Esophagus muscularis mucosa (tissue), 4 donors: ENCODE measurements at places on chromosomes 7 and 10. TPM values are rescaled to one million over a fixed set of nuclear protein-coding genes. Genes with fewer than 3 reads are reported as not detected.

ACTL6B gene
- not detected for total RNA-seq

ZNF853 gene
- total RNA-seq: 16.9 TPM

ERVW-1 gene
- not detected for total RNA-seq

PRKAR2B gene
- 89.5 TPM for total RNA-seq

SEMA4G gene
- total RNA-seq: 1.2 TPM

CPEB3 gene
- 11.0 TPM for total RNA-seq

CLRN3 gene
- total RNA-seq: not detected

DNA sequence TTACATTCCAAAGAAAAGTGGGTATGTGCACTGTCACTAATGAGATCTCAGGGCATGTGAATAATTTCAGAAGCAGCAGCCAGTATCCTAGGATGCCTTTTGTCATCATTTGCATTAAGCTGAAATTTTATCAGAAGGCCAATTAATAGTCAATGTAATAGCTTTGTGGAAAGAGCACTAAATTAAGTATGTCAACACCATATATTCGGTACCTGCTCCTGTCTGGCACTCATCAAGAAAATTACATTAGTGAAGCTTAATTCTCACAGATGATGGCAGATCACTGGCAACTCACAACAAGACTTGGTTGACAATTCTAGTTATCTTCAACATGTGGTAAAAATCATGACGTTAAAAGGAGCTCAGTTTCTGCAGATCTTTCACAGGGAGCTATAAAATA is 271.4 kb downstream of the PARD3 start:
- H3K27me3 ChIP-seq: no peaks in the 10 kb centered on the region
- no peak overlapping the region for H3K4me3 ChIP-seq
- DNase-seq: no peak
- H3K4me1 ChIP-seq: peaks cover 38% of the 10 kb centered on the region

DNA sequence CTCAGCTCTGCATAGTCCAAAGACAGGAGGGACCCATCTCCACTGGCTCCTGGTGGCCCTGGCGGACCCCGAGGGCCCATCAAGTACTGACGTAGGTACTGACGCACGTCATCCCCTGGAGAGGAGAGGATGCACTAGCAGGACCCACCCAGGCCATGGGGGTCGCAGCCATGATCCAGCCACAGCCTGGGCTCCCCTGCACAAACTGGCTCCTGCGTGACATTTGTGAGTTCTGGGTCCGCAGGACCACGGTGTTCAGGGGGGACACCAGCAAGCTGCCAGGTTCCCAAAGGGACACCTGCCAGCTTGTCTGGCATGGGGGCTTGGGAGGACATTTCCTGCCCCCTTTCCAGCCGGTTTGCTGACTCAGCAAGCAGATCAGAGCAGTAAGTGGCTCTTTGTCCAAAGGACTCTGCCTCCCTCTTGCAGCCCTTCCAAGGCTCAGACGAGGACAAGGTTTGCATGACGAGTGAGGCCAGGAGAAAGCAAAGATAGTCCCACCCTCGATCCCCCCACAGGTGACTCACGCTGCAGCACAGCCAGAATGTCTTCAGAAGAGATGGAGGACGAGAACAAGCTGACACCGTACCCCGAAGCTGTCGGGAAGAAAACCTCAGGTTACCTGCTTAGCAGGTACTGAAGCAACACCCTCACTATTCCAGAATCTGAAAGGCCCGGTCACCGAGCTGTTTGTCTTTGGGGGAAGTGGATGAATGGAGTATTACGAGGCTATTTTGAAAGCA is 49.0 kb downstream of the COL17A1 start:
- peaks cover 22% of the 10 kb centered on the region for H3K36me3 ChIP-seq
- no peak overlapping the region for H3K4me3 ChIP-seq
- no peaks in the 10 kb centered on the region for H3K27me3 ChIP-seq
- H3K4me1 ChIP-seq: no peaks in the 10 kb centered on the region
- H3K27ac ChIP-seq: no peak overlapping the region

- H3K4me1 ChIP-seq: no peaks in the 10 kb centered on the region
- H3K27me3 ChIP-seq: no peaks in the 10 kb centered on the region
- H3K4me3 ChIP-seq: no peak overlapping the region
- no peak for DNase-seq
These were observed 208.9 kb downstream of the GPR158 start for GRCh38 chr10:25383686-25384085.

GRCh38 chr10:78474743-78475142 is 441.1 kb downstream of the RPS24 start:
- no peak overlapping the region for H3K4me3 ChIP-seq
- H3K36me3 ChIP-seq: no peaks in the 10 kb centered on the region
- no peak overlapping the region for H3K27ac ChIP-seq

GRCh38 chr7:39880556-39880955 is 69.5 kb upstream of the CDK13 start:
- H3K4me3 ChIP-seq: no peak overlapping the region
- no peak overlapping the region for H3K27ac ChIP-seq
- H3K4me1 ChIP-seq: no peaks in the 10 kb centered on the region
- DNase-seq: no peak
- no peaks in the 10 kb centered on the region for H3K27me3 ChIP-seq
- H3K36me3 ChIP-seq: no peaks in the 10 kb centered on the region

GRCh38 chr10:109784236-109784635 is 139.1 kb downstream of the XPNPEP1 start:
- H3K27me3 ChIP-seq: no peaks in the 10 kb centered on the region
- DNase-seq: no peak
- no peak overlapping the region for H3K27ac ChIP-seq
- H3K4me1 ChIP-seq: no peaks in the 10 kb centered on the region
- H3K36me3 ChIP-seq: no peaks in the 10 kb centered on the region
- no peak overlapping the region for H3K4me3 ChIP-seq

DNA sequence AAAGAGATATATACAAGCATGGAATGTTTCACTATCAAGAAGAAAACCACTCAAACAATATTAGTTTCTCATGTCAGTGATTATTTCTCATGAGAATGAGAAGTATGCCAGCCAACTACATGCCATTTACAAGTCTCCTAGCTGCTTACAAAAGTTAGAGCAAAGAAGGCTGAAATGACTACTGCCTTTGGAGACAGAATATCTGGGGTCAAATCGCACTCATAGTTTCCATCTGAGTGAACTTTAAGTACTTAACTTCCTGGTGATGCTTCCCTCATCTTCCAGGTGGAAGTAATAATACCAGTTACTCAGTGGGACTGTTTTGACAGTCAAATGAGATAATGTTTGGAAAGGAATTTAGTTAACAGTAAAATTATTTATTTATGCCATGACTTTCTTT is 42.0 kb upstream of the RHOBTB1 start:
- H3K36me3 ChIP-seq: no peaks in the 10 kb centered on the region
- H3K4me3 ChIP-seq: no peak overlapping the region
- no peak overlapping the region for H3K27ac ChIP-seq
- H3K27me3 ChIP-seq: no peaks in the 10 kb centered on the region
- H3K4me1 ChIP-seq: no peaks in the 10 kb centered on the region

DNA sequence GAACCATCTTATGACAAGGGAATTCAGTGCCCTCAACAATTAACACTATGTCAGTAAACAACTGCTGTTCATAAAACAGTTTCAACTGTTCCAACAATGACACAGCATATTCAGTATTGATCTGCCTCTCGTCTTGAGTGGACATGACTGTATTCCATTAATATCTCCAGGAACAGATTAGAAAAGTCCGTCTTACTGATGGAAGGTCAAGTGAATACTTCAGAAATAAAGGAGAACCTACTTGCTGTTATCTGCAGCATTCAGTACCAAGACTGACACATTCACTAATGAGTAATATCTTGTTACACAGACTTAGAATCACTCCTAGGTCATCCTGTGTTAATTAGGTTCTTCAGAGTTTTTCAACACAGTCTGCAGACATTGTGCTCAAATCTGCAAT is 12.1 kb downstream of the KBTBD2 start:
- no peaks in the 10 kb centered on the region for H3K27me3 ChIP-seq
- peaks cover 9% of the 10 kb centered on the region for H3K36me3 ChIP-seq
- no peak overlapping the region for H3K4me3 ChIP-seq
- H3K27ac ChIP-seq: no peak overlapping the region

GRCh38 chr10:69742928-69743602 is 58.6 kb upstream of the COL13A1 start:
- H3K27me3 ChIP-seq: no peaks in the 10 kb centered on the region
- no peaks in the 10 kb centered on the region for H3K36me3 ChIP-seq
- H3K4me1 ChIP-seq: peaks cover 5% of the 10 kb centered on the region
- no peak overlapping the region for H3K27ac ChIP-seq
- no peak overlapping the region for H3K4me3 ChIP-seq

- DNase-seq: peak; percentile 26
- H3K4me3 ChIP-seq: no peak overlapping the region
- H3K36me3 ChIP-seq: no peaks in the 10 kb centered on the region
- no peaks in the 10 kb centered on the region for H3K4me1 ChIP-seq
These were observed 18.1 kb downstream of the RAPGEF5 start for GRCh38 chr7:22338877-22339276.

DNA sequence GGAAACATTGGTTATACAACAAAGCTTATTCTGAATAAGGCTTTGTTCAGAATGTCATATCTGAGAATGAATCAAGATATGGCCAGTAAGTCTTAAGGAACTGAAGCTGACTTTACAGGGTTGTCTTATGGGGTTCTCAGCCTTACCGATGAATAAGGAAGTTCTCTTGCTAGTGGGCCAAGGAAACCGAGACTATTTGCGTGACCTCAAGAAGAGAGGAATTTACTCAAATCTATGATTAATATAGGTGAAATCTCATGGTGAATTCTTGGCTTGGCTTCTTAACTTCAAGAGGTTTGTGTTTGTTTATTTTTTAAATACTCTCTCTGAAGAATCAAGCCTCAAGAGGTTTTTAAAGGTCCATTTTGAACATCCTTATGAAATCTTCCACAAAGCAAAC is 4.7 kb upstream of the MRLN start:
- no peaks in the 10 kb centered on the region for H3K4me1 ChIP-seq
- no peak overlapping the region for H3K4me3 ChIP-seq
- no peaks in the 10 kb centered on the region for H3K36me3 ChIP-seq

- no peak overlapping the region for H3K4me3 ChIP-seq
- no peak for DNase-seq
- H3K27me3 ChIP-seq: no peaks in the 10 kb centered on the region
- no peaks in the 10 kb centered on the region for H3K36me3 ChIP-seq
These were observed 253.0 kb upstream of the GRB10 start for GRCh38 chr7:51035716-51036115.

DNA sequence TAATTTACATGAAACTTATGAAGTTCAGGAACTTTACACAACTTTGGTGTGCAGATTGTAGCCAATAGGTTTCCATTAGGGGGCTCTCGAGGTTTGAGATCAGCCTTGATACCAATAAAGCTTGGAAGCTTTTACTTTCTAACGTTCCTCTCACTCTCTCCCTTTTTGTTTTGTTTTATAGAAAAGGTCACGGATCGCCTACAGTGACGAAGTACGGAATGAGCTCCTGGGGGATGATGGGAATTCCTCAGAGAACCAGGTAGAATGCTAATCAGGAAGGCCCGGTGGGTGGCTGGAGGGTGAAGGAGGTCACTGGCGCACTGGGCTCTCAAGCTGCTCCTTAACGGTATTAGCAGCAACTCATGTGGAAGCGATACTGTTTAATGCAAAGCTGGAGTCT is 79.9 kb downstream of the VTI1A start:
- H3K4me1 ChIP-seq: no peaks in the 10 kb centered on the region
- H3K36me3 ChIP-seq: no peaks in the 10 kb centered on the region
- no peaks in the 10 kb centered on the region for H3K27me3 ChIP-seq
- H3K27ac ChIP-seq: no peak overlapping the region

DNA sequence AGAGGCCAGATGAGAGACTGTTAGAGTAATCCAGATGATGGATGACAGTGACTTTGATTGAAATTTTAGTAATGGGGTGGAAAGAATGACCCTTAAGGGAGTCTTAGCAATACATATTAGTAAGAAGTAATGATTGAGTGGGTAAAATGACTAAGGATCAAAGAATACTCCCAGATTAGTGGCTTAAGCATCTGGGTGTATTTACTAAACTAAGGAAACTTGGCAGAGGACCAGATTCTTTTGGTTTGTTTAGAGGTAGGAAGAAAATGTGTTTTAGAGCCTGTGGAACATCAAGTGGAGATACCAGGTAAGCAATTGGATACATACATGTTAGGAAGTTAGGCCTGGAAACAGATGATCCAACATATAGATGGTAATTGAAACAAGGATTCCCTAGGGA is 58.8 kb upstream of the ADRA2A start:
- H3K4me3 ChIP-seq: no peak overlapping the region
- H3K4me1 ChIP-seq: no peaks in the 10 kb centered on the region
- peaks cover 8% of the 10 kb centered on the region for H3K36me3 ChIP-seq
- H3K27me3 ChIP-seq: no peaks in the 10 kb centered on the region
- DNase-seq: no peak

- H3K4me1 ChIP-seq: no peaks in the 10 kb centered on the region
- no peak for DNase-seq
- H3K36me3 ChIP-seq: no peaks in the 10 kb centered on the region
These were observed 307.8 kb downstream of the GPAM start for GRCh38 chr10:111875725-111876124.

DNA sequence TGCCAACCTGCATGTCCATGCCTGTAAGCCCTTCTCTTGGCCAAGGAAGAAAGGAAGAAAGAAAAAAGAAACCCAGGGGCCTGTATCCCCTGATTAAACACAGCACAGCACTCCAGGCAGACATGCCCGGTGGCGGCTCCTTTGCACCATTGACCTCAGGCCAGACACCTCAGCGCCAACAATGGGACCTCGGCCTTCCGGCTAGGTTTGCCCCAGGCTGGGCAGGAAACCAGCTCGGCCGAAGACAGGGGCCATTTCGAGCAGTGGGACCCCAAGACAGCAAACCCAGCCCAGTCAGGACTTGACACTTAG is 2.8 kb downstream of the HOXA10 start:
- H3K27me3 ChIP-seq: peaks cover 38% of the 10 kb centered on the region
- no peak overlapping the region for H3K4me3 ChIP-seq
- DNase-seq: no peak
- no peak overlapping the region for H3K27ac ChIP-seq
- H3K4me1 ChIP-seq: peaks cover 27% of the 10 kb centered on the region

- DNase-seq: no peak
- H3K27me3 ChIP-seq: no peaks in the 10 kb centered on the region
- H3K4me1 ChIP-seq: no peaks in the 10 kb centered on the region
These were observed 246.6 kb downstream of the SNX10 start for GRCh38 chr7:26538216-26538615.

GRCh38 chr10:49212076-49212475 is 23.9 kb upstream of the TMEM273 start:
- no peaks in the 10 kb centered on the region for H3K36me3 ChIP-seq
- no peaks in the 10 kb centered on the region for H3K4me1 ChIP-seq
- H3K27me3 ChIP-seq: no peaks in the 10 kb centered on the region
